ENCODE measurements at places on chromosomes 2 and 18.

DNA sequence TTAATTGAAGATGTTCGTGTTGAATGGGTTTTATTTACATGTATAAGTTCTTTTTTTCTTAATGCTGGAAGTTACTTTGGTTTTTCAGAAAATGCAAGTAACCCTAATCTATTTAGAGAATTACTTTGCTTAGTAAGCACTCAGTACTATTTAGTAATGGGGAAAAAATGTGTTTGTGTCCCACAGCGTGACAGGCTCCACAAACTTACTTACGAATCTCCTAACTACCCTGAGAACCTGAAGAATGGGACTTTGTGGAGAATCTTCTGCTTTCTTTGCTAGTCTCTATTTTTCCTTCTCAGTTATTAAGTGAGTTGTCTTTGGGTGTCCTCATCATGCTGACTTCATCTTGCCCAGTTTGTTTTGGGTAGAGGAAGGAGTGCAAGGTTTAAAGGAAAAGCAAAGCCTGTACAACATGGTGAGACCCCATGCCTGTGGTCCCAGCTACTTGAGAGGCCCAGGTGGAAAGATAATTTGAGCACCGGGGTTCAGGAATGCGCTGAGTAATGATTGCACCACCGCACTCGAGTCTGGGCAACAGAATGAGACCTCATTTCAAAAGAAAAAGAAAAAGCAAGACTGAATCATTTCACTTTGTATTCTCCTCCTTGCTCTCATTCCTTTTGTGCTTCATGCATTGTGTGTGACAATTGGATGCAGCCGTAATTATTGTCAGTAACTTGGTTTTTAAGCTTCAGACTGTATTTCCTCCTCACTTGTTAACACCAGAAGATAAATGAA is 10.2 kb downstream of the NEDD4L start:
- no peak for DNase-seq

DNA sequence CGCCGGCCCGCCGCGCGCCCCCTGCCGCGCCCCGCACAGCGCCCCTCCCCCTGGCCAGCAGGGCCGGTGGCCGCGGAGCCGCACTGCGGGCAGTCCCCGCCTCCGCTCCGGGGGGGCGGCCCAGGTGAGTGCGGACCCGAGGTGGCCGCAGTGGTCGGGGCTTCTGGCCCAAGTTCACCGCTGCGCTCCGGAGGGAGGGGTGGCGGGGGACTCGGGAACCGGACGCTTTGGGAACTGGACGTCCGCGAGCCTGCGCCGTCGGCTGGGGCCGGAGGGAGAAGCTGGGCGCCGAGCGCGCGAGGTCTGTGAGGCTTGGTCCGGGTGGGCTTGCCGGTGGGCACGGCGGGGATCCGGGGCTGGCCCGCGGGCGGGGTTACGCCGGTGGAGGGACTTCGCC is 591 bp upstream of the LDLRAD4 start:
- no peak for DNase-seq

DNA sequence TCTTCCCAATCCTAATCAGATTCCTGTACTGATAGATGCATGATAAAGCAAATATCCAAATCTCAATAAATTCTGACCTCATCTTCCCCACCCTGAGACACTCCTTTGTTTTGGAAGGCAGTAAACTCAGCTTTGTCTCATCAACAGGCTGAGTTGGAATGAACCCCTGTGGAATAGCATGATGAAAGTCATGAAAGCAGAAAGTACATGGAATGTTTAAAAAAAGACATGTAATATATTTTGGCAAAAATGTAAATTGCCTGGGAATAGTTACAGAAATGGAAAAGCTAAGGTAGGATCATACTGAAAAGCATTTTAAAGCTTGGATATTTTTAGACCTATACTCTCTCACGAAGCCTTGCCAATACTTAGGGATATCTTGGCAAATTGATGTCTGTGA is 468.7 kb upstream of the CDH7 start:
- DNase-seq = no peak

GRCh38 chr18:72075040-72075439 is 469.1 kb downstream of the CBLN2 start:
- no peak for DNase-seq

GRCh38 chr2:29726976-29727375 is 194.4 kb downstream of the ALK start:
- no peak for DNase-seq

- no peak for DNase-seq
These were observed 203.7 kb downstream of the TMEM163 start for GRCh38 chr2:134515137-134515536.

DNA sequence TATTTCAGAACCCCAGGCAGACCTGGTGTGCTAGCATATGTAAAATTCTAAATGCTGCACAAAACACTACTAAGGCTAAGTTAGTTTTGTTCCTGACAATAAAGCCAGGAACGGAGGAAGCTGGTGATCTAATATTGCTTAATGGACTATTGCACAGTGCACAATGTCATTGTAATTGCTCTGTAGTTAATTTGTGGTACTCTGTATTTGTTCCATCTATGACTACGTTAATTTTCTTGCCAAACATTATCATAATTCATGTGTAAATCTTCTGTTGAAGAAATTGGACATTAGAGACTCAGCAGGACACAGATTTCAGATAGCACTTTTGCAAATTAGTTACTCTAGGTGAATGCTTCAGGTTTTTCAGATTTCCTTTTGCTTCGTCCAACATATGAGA is 232.3 kb downstream of the RIT2 start:
- no peak for DNase-seq

GRCh38 chr2:158755310-158756087 is 39.6 kb upstream of the DAPL1 start:
- DNase-seq = no peak

DNA sequence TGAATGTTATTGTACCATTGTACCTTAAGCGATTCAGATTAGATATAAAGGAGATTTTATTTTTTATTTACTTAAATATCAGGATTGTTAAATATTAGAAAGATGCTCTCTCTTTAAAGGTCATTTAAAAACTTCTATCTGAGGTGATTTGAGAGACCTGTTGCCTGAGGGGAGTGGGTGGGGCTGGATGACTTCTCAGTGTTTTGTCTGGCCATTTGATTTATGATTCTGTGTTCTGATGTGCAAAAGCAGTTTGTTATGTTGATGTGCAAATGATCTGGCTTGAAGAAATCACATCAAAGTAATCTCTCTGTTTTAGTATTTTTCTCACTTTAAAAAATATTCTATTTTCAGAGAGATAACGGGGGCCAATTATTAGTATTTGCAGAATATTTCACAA is 370.8 kb downstream of the NUP35 start:
- DNase-seq = no peak

DNA sequence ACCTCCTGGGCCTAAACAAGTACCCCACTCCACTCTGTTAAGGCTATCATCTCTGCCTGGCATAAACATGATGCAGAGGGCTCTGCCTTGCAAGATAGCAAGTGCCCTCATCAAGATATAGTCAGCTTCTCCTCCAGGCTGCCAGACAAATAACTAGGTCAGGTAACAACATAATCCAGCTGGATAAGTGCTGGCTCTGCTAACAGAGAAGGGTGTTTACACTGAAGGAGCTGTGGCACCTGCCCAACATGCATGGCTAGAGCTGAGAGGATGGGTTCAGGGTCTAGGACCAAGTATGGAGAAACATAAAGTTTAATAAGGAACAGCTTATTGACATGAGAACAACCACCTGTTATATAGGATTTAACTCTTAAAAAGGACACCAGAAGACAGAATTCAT is 42.8 kb downstream of the DLGAP1 start:
- DNase-seq = no peak

DNA sequence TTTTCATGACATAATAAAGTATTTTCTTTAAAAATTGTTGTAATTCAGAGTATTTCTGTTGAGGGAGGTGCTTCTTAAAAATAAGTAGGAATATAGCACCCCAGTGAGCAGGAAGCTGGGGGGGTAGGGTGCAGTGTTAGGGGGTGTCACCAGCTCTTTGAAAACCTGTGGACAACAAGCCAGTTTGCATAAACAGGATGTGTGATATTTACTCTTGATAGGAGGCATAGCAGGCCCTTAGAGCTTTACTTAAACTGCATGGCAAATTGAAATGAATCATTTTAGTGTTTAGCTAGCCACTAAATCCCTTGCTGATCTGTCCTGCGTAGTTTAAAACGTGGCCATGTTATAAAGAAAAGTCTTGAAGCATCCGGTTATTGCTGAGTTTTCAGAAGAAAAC is 8.4 kb downstream of the TGIF1 start:
- no peak for DNase-seq

GRCh38 chr18:70627182-70627802 is 338.4 kb downstream of the SOCS6 start:
- DNase-seq = no peak

GRCh38 chr2:85042330-85042729 is 71.4 kb downstream of the KCMF1 start:
- no peak for DNase-seq

DNA sequence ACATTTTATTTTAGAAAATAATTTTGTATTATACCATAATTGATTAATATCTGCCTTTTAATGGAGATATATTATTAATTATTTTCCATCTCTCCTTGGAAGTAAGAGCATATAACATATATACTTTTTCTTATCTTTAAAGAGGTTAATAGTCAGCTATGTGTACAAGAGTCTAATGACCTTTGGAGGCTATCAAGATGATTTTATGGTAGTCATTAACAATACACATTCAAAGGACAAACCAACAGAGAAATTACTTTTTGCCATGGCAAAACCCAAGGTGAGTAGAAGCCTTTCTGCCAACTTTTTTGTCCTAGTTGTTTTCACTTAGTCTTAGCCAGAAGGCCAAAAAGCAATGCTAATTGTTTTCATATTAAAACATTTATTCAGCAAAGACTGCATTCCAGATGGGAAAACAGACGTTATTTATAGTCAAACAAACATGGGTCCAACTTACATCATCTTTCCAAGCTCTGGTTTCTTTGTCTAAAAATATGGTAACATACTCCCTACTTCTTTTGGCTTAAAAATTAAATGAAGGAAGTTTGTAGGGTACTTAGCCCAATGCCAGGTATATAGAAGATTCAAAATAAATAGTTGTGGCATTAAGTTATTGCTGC is 9.6 kb upstream of the DYNC2LI1 start:
- no peak for DNase-seq

DNA sequence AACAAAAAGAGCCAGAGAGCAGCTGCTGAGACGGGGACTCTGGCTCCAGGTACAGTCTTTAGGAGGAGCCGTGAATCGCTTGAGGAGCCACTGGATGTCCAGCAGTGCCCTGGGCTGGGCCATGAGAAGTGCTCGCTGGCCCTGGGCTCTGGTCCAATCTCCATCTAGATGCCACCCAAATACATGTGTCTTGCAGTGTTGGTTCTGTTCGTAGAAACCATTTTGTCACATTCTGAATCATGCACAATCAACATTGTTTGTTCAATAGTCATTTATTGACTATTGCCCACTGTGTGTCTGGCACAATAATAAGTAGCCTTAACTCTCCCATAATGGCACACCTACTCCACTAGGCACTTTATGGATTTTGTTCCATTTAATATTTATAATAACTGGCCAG is 26.1 kb downstream of the TYMS start:
- DNase-seq = no peak

- DNase-seq = no peak
These were observed 983 bp downstream of the MOB1A start for GRCh38 chr2:74177696-74178095.

- DNase-seq = no peak
These were observed 11.9 kb upstream of the NMUR1 start for GRCh38 chr2:231542136-231542535.

- no peak for DNase-seq
These were observed 224.9 kb upstream of the EPAS1 start for GRCh38 chr2:46072101-46072820.

DNA sequence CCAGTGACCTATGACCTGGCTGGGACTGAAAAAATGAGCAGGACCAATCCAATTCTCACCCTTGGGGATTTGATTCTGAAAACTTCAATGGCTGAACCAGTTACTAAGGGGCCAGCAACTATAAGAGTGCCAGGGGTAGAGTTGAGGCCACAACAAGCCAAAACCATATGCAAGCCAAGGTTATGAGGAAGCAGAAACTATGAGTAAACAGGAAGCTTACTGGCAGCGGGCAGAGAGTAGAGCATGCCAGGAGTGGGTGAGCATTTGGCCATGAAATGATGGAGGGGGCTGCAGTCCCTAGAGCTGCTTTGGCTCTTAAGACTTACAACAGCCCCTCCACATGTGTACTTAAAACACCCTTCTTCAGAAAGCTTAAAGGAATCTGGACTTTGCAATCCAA is 82.4 kb downstream of the RBMS1 start:
- DNase-seq = no peak

GRCh38 chr2:186772579-186772978 is 76.4 kb downstream of the ZSWIM2 start:
- DNase-seq = no peak

- no peak for DNase-seq
These were observed 20.9 kb downstream of the CFLAR start for GRCh38 chr2:201136889-201137321.

DNA sequence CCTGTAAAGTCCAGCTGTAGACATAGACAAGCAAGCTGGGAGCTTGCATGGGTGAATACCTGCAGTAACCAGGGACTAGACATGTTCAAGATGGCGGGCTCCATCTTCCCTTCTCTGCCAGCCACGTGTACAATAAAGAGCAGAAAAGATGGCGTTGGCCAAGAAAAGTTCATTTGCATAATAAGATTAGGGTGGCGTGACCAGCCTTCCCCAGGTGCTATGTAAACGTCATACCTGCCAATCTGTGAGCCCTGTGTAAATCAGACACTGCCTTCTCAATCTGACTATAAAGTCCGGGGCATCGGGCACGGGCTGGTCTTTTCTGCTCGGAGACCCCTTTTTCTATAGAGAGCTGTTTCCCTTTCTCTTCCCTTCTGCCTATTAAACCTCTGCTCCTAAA is 101.6 kb upstream of the XPO1 start:
- no peak for DNase-seq

- no peak for DNase-seq
These were observed 163.7 kb upstream of the APCDD1 start for GRCh38 chr18:10290638-10291235.

- no peak for DNase-seq
These were observed 21.6 kb downstream of the KCNG2 start for GRCh38 chr18:79819064-79819967.

GRCh38 chr2:140027320-140027719 is 1247.1 kb upstream of the NXPH2 start:
- DNase-seq = no peak

GRCh38 chr2:204977914-204978313 is 432.6 kb downstream of the PARD3B start:
- DNase-seq = no peak

- no peak for DNase-seq
These were observed 125.8 kb downstream of the NUP35 start for GRCh38 chr2:183250061-183250460.

DNA sequence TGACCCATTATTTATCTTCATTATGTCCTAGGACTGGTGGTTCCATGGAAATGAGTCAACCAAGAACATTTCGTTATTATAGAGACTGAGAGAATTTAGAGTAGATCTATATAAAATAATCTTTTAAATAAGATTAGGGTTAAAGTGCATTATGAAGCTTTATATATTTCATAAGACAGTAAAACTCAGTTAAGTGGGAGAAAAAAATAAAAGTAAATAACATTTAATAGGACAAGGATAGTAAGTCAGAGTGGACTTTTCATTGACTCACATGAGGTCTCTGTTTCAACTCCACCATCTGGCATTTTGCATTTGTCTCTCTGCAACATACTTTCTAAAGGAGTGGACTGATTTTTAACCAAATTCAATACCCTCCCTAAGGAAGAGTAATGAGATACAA is 125.3 kb upstream of the CCDC68 start:
- no peak for DNase-seq

GRCh38 chr2:241603686-241604085 is 33.3 kb downstream of the THAP4 start:
- DNase-seq = no peak
